Ammon's horn (tissue), 1 donor: ENCODE measurements at places on chromosomes 4 and X.
A peak's percentile ranks its signal among the peaks of the same experiment; 100 is the strongest.

DNA sequence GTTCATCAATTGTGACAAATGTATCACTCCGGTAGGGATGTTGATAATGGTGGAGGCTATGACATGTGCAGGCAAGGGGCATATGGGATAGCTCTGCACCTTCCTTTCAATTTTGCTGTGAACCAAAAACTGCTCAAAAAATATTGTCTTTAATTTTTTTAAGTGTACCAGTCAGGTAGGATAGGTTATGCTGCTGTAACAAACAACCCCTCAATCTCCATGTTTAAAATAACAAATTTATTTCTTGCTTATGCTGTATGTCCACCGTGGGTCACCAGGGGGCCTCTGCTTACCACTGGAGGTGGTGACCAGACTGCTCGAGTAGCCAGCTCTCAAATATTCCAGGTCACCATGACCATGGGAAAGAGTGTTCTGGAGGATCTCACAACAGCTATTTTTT lies 23.4 kb upstream of the MSX1 start:
- no peak for DNase-seq

- DNase-seq = no peak
Measured at GRCh38 chr4:81465406-81466340, 6.0 kb downstream of the RASGEF1B start.

DNA sequence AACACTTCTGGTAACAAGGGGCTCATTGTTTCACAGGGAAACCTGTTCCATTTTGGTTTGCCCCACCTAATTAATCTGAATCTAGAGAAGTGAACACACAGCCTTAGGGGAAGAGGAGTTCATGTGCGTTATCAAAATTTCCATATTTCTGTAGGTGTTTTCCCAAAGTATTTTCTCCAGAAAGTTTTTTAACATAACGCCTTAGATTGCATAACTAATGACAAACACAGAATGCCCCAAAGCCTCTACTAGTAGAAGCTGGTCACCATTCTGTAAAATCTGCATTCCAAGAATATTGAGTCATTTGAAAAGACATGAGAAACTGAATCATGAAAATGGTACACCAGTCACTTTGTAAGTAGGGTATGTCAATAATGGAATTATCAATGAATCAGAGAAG lies 41.1 kb downstream of the IL13RA2 start:
- DNase-seq = no peak

DNA sequence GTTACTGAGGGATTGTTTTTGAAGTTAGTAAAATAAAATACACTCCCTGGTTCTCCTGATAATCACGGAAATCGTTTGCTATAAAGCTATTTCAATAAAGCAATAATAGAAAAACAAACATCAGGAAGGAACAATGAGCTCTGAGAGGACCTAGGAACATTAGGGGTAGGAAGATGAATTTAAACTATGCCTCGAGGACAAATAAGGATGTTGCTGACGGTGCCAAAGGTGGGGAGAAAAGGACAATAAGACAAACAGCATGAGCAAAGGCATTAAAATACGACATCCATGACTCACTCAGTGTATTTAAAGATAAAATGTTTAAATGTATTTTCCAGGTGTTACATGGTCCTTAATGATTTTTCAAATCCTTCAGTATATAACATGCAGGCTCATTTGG lies 110.3 kb downstream of the MTNR1A start:
- DNase-seq = no peak

- DNase-seq = peak; percentile 4
Measured at GRCh38 chr4:92100975-92101374, 202.8 kb upstream of the GRID2 start.
